ENCODE measurements at places on chromosomes 4 and X.

GRCh38 chrX:1719270-1719669 lies 104.4 kb downstream of the ASMT start:
- no peak for DNase-seq

- DNase-seq, result peak; percentile 6
Observed at GRCh38 chrX:39242187-39242586, 440.9 kb downstream of the MID1IP1 start.

DNA sequence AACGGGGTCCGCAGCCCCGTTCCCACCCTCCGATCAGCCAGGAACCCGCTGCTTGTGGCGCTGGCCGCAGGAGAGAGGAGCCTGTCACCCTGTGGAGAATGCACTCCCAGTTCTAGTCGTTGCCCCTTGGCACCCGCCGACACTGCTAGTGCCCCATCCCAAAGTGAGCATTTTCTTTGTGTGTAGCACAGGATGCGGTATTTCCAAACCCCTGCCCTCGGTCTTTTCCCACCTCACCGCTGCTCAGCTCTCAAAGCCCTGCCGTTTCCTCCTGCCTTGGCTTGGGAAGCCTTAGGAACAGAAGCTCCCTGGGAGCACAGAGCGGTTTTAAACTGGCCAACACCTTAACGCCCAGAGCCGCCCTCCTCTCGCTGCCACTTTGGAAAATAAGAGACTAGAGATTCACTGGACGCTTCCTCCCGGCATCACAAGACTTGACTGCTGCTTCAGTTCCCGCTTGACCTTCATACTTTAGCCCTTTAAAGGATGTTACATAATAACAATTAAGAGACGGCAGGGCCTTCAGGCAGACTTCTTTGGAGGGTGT lies 772 bp downstream of the CYP4V2 start:
- DNase-seq, result peak; percentile 26

- no peak for DNase-seq
Observed at GRCh38 chr4:86608757-86609375, 14.8 kb downstream of the PTPN13 start.

- DNase-seq, result no peak
Observed at GRCh38 chr4:85372966-85373365, 102.0 kb upstream of the ARHGAP24 start.

GRCh38 chr4:122831515-122832196 lies 5.0 kb downstream of the FGF2 start:
- no peak for DNase-seq

DNA sequence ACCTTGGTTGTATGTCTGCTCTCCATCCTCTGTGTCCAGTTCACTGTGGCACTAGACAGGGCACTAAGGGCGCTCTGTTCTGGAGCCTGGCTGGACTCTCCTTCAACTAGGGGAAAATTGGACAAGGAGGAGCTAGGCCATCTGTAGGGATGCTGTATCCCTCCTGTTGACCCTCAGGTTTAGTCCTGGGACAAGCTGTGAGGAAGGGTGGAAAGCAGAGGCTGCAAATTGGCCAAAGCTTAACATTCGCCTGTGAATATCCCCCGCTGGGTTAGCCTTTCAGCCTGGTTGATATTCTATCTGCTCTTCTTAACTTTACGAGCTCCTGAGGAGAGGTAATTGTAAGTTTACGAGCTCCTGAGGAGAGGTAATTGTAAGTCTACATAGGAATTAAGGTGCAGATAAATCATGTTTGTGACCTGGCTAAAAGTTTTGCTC lies 64.4 kb upstream of the ENPEP start:
- DNase-seq, result no peak

DNA sequence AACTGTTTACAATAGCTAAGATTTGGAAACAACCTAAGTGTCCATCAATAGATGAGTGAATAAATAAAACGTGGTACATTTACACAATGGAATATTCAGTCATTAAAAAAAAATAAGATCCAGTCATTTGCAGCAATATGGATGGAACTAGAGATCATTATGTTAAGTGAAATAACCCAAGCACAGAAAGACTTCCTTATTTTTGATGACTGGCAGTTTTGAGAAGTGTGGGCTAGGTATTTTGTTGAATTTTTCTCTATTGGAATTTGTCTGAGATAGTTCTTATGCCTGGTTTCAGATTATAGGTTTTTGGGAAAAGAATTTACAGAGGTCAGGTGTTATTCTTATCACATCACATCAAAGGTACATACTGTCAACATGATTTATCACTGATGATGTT lies 293.8 kb upstream of the ARSJ start:
- no peak for DNase-seq

DNA sequence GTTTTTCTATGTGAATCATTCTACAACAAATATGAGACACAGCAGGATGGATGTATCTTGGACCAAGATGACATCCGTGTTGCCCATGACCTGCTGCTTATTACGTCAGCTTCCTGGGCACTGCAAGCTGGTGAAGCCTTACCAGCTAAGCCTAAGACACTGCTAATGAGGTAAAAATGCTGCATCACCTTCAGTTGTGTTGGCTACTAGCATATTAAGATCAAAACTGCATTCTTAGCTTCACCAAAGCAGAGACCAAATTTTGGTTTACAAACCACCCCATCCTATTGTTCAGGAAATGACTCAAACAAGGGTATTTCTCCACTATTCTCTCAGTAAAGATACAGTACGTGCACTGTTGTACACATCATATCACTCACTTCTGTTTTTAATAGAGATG lies 50.3 kb downstream of the MAML3 start:
- peak; percentile 25 for DNase-seq

DNA sequence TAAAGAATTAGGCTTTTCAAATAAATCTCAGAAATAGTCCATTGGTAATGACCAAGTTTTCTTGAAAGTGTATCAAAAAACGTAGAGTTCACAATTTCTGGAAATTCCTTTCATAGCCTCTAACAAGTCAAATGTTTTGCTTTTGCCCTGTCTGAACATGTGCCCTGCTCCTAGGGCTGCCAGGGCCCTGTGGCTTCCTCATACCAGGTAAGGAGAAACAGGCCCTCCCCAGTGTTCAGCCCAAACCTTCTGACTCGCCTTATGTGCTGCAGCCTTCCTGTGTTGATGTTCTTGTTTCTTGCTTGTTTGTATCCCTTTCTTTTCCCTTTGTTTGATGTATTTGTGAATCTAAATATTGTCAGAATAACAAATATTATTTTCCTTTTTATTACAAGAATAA lies 146.1 kb upstream of the PACRGL start:
- DNase-seq, result no peak

GRCh38 chrX:40845331-40845911 lies 110.1 kb upstream of the MED14 start:
- no peak for DNase-seq

DNA sequence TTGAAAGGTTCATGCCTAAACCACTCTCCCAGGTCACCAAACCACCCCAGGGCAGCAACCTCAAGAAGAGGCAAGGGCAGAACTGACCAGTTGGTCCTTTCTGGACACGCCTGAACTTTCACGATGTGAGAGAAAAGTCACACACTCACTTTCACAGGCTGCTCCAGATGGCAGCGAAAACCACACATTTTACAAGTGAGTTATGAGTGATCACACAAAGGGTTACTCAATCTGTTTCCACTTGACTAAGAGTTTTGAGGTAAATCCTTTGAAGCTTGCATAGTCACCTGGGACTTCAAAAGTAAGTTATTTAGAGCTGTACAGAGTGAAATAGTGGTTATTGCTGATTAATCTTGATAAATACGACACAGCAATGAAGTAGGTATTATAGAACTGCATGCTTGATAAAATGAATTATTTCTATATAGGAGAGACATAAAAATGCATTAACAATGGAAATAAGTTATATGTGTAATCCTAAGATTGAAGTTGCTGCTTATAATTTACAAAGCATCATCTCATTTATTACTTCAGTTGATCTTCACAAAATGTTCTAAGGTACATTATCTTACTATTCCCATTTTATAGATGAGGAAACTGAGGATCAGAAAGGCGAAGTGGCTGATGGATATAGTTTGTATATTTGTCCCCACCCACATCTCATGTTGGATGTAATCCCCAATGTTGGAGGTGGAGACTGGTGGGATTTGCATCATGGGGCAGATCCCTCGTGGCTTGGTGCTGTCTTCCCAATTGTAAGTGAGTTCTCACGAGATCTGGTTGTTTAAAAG lies 103.0 kb upstream of the KLF3 start:
- DNase-seq, result no peak

DNA sequence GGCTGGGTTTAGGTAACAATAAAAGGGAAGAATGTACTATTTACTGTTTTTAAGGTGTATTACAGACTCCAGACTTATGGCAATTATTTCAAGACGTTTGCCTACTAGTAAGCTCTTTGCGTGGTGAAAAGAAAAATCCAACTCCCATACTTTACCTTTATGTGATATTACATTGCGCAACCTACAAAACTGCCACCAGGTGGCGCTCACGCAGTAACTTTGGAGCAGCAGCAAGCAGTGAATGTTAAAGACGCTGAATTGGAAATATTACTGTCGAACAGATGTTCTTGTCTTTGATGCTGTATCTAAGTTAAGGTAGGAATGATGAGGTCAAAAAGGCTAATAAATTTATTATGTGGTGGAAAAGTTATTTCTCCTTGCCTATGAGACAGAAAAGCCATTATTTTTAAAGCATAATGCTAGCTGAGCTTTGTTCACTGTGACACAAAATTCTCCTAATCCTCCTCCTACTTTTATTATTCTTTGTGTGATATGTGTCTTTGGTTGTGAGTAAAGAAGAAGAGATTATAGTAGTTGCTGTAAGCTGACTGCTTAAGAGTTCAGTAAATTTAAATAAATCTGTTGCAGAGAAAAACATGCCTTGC lies 1099.8 kb upstream of the TENM3 start:
- peak; percentile 49 for DNase-seq

DNA sequence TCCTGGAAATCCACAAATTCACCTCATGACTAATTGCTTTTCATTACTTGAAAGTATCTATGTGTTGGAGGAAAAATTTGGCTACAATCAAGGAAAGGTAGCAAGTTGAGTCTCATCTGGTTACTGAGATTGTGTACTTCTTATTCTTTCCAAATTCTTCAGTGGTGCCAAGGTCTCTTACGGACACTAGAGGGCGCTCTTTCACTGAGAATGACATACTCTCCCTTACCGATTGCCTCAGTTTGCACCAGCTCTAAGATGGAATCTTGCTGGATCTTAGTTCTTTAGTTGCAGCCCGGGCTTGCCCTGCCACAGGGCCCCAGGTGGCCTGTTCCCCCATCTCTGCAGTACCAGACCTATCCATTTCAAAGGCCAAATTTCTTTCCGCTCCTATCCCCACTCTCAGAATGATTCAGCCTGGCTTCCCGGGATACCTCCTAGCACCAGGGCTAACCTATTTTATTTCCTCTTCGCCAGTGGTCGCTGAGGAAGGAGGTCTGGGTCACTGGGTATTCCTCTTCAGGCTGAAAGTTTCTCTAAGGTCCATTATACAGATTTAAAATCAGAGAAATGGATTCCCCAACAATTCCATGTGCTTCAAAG lies 24.6 kb upstream of the GPR50 start:
- DNase-seq, result peak; percentile 30

DNA sequence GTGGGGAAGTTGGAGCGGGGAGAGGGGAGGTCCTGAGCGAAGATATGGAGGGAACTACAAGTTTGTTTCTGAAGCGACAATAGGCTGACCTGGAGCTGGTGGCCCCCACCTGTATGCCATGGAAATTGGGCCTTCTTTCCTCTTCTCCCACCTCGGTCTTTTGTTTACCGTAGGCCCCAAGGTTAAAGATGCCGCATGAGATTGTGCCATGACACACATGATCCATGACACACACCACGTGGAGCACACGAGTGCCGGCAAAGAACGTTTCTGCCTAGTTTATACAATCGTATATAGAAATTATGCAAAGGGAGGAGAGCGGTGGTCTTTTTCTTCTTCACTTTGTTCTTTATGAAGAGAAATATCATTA lies 408 bp downstream of the TMEM33 start:
- peak; percentile 43 for DNase-seq

GRCh38 chrX:8689473-8689872 lies 42.5 kb downstream of the ANOS1 start:
- no peak for DNase-seq

GRCh38 chr4:146061610-146062334 lies 113.7 kb upstream of the LSM6 start:
- DNase-seq, result no peak

- DNase-seq, result no peak
Observed at GRCh38 chr4:112736718-112737135, 99.8 kb downstream of the LARP7 start.
